NCI-H2227 treated with DMSO at 0.1 percent for 48 hours (cell line): ENCODE measurements at places on chromosomes 5 and 9.
A peak's percentile ranks its signal among the peaks of the same experiment; 100 is the strongest.

DNA sequence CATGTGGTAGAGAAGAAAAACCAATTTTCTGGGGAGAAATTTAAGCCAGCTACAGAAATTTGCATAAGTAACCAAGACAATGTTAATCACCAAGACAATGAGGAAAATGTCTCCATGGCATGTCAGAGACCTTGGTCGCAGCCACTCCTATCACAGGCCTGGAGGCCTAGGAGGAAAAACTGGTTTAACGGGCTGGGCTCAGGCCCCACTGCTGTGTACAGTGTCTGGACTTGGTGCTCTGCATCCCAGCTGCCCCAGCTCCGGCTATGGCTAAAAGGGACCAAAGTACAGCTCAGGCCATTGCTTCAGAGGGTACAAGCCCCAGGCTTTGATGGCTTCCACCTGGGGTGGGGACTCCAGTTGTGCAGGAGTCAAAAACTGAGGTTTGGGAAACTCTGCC is 1075.1 kb upstream of the CDH18 start:
- no peak for DNase-seq

DNA sequence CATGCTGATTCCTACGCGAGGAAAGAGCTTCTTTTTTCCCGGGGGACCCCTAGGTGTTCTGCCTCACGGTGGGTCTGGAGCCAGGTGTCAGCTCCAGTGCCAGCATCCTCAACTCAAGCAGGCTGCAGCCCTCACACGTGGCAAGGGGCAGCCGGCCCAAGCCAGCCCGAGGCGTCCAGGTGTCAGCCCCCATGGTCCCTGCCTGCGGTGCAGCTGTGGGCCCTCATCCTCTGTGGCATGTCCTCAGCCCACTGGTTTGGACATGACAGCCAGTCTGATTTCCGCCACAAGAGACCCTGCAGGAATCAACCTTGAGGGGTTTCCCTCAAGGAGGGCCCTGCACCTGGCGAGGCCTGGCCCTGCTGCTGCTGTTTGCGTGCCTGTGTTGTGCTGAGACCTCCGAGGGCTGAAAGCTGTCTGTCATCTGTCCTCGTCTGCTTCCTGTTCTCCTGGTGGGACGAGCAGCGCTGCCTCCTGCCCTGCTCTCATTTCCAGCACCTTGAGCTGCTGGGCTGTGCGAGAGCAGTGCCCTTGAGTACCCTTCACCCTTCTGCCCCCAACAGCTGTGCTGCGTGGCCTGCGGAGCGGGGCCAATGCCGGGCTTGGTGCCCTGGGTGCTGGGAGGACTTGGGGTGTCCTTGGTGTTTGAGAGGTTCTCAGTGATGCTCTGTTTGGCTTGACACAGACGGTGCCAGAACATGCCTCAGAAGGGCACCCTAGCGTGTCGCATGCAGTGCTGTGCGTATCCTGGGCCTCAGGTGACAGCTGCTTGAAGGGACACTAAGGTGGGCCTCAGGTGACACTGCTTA is 137.6 kb downstream of the CACNA1B start:
- no peak for DNase-seq

GRCh38 chr9:88458716-88459465 is 70.6 kb downstream of the SPIN1 start:
- DNase-seq, result no peak

DNA sequence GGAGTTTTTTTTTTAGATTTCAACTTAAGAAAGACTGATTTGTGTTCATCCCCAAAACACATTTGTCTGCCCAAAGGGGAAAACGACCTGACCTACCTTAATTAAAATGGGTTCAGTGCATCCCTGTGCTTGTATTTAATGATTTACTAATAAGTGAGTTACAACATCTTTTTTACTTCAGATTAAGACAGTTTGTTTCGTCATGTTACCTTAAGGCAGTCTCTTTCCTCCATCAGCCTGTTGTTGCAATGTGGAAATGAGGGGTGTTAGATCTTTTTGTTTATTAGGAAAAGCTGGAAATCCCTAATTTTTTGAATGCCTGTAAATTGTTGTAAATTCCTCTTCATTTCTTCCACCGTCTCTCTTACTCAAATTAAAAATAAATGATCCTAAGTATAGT is 177.5 kb downstream of the GDNF start:
- DNase-seq, result no peak

- DNase-seq, result no peak
Observed at GRCh38 chr5:92418341-92418740, 1035.2 kb upstream of the ARRDC3 start.

- no peak for DNase-seq
Observed at GRCh38 chr5:109998726-109999125, 309.0 kb downstream of the MAN2A1 start.

GRCh38 chr5:171706736-171707441 is 78.7 kb upstream of the SMIM23 start:
- no peak for DNase-seq

GRCh38 chr5:173317091-173317730 is 11.0 kb downstream of the STC2 start:
- DNase-seq, result no peak

DNA sequence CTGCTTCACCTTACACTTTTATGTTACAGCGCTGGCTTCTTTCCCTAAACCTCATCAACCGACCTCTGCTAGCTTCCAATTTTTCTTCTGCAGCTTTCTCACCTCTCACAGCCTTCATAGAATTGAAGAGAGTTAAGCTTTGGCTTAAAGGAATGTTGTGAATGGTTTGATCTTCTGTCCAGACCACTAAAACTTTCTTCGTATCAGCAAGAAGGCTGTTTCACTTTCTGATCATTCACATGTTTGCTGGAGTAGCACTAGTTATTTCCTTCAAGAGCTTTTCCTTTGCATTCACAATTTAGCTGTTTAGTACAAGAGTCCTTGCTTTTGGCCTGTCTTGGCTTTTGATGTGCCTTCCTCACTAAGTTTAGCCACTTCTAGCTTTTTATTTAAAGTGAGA is 49.5 kb downstream of the NR3C1 start:
- no peak for DNase-seq

- DNase-seq, result no peak
Observed at GRCh38 chr5:115542086-115542485, 2.5 kb downstream of the FEM1C start.

DNA sequence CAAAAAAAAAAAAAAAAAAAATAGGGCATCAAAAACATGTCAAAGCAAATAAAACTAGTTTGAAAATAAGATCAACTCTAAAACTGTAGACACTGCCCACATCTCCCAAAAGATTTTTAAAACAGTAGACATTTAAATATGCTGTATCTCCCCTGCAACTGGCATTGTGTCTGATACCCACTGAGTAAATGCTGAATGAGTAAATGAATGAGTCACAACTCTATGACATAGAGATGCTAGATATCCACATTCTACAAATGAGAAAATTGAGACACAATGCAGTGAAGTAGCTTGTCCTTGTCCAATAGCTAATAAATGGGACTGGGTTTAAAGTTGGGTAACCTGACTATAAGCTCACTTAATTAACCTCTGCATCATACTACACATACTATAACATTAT is 14.1 kb upstream of the MAP1B start:
- no peak for DNase-seq

DNA sequence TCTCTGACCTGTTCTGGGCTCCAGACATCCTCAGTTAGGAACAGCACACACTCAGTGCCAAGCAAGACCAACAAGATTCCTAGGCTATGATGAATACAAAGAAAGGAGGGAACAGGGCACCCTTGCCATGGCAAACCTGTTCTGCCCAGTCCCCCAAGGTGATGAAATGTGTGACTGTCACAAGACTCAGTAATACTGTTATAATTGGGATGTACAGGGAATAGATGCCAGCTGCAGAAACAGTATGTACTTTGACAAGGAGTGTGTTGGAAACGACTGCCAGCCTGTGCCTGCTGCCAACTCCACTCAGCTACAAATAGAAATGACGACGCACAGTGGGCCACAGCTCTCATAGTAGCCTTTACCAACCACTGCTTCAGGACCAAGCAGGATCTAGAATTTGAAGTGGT is 453.0 kb downstream of the EFNA5 start:
- DNase-seq, result no peak

- no peak for DNase-seq
Observed at GRCh38 chr5:54743997-54744788, 226.6 kb downstream of the SNX18 start.

GRCh38 chr5:154486427-154486866 is 8.4 kb upstream of the HAND1 start:
- DNase-seq, result no peak

DNA sequence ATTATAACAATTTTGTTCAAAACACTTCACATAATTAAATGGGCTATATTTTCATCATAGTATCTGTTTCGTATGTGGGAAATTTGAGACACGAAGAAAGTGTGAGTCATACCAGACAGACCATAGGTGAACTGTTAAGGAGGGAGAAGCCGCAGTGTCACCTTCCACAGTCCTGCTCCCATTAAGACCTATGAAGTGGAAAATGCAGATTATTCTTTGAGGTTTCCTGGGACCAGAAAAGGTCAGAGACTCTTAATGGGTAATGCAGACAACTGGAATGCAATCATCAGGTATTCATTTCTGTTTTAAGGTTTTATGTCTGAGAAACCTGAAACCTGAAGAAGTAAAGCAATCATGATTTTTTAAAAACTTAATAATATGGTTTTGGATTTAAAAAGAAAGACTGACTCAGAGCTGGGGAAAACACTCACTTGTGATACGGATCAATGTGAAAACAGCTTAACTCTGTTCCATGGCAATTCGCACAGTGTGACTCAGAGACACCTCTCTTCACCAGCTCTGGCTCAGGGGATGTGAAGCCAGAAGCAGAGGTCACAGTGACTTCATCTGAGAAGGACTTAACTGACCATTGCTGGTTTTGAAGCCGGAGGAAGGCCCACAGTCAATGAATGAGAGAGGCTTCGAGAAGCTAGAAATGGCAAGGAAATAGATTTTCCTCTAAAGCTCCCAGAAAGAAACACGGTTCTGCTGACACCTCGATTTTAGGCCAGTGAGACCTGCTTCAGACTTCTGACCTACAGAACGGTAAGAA is 17.2 kb upstream of the GCNT1 start:
- DNase-seq, result no peak

GRCh38 chr5:113513384-113514288 is at the start of gene YTHDC2:
Gene YTHDC2, plus strand, starts transcription at chr5:113513694. Its CDS starts 202 bp downstream, at chr5:113513896.
- DNase-seq, result peak; percentile 80

DNA sequence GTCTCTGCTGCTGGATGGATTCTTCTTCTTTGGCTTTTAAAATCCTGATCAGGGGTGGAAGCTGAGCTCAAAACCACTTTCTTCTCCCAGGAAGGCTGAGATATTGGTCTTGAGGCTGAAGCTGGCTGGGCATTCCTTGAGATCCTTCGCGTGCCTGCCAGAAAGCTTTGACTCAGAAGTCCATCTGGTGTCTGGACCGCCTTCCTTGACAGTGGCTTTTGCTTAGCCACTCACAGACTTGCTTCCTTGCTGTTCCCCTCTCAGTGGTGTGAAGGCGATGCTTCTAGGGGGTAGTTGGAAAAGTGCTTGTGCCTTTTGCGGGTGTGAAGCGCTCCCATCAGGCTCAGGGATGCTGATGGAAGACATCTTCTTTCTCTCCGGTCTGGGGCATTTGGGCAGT is 45.9 kb downstream of the RGS3 start:
- no peak for DNase-seq

- DNase-seq, result no peak
Observed at GRCh38 chr9:86667307-86667706, 280.0 kb downstream of the GAS1 start.

DNA sequence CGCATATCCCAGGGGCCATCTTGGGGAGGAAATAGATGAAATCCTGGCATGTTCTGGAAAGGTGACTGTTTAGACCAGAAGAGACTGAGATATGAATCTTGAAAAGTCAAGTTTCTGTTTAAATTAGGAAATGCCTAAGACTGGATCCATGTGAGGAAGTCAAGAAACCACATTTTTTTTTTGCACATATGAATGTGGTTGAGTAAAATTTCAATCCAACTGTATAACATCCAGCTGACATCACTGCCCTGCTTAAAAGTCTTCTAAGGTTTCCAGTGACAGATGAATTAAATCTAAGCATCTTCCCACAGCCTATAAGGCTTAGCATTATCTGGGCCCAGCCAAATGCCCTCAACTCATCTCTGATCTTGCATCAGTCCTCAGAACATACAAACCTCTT is 47.7 kb upstream of the TCERG1 start:
- DNase-seq, result no peak

GRCh38 chr5:109452661-109453060 is 42.9 kb upstream of the PJA2 start:
- DNase-seq, result no peak

DNA sequence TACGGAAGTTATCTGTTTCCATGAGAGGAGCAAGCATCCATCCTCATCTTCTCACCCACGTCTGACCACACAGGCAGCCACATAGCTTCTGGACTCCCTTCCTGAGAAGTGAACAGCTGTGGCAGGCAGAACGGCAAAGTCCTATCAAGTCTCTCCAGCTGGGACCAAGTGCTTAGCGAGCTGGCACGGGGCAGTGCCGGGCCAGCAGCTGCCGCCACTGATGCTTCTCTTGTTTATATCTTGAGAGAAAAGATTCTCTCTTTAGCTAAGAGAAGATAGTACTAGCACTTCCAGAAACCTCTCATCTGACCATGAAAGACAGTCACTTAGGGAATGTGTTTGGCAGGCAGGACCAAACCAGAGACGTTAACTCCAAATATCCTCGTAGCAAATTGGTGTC is 37.2 kb downstream of the PLAC8L1 start:
- no peak for DNase-seq

DNA sequence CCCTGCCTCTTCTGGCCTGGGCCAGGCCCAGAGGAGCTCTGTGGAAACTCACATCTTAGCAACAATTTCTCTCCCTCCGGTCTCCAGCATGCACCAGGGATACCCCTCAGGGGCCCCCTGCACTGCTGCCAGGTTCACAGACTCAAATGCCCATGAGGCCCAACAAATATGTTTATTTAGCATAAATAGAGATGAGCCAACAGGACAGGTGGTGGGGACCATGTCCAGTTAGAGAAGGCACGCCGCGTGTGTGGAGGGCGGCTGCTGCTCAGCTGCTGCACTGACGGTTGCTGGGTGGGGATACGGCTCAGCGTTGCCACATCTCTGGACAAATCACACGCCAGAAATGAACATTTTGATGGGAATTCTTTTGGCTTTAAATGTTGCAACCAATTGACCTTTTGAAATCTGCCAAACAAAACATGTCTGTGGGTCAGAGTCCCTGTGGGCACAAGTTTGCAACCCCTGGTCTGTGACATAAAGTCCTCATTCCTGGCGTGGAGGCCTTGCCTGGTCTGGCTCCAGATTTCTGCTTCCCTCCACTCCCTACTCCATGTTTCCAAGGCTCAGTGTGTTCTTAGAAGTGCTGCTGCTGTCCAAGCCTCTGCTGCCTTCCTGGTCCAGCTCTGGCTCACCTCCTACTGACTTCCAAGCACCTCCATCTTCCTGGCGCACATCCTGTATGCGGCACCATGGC is 88.9 kb downstream of the AMBP start:
- DNase-seq, result no peak
